ENCODE measurements at places on chromosomes 7 and 10.
A peak's percentile ranks its signal among the peaks of the same experiment; 100 is the strongest.

DNA sequence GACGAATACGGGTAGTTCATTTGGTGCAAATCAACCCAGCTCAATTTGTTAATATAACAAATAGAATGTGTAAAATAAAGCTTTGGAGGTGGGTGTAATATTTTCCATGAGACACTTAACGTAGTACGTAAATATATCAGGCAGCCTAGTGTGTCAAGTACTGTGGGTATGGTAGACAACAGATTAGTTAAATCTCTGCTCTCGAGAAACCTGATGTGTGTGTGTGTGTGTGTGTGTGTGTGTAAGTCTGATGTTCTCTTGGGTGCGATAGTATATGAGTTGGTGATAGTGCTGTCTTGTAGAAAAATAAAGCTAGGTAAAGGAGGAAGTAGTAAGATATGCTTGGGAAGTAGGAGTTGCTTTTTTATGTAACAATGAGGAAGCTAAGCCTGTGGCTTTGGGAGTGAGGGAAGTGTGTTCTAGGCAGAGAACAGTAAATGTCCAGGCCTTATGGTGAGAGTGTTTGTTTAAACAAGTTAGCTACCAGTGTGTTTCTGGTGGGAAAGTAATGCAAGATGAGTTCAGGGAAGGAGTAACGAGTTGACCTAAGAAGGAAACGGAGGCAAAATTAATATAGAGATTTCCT is 26.1 kb downstream of the WAC start:
- no peaks in the 10 kb centered on the region for H3K27me3 ChIP-seq
- peak overlapping the region; percentile 15 for H3K27ac ChIP-seq
- H3K36me3 ChIP-seq, result peaks cover 11% of the 10 kb centered on the region
- no peak overlapping the region for H3K4me3 ChIP-seq
- peaks cover 72% of the 10 kb centered on the region for H3K4me1 ChIP-seq

DNA sequence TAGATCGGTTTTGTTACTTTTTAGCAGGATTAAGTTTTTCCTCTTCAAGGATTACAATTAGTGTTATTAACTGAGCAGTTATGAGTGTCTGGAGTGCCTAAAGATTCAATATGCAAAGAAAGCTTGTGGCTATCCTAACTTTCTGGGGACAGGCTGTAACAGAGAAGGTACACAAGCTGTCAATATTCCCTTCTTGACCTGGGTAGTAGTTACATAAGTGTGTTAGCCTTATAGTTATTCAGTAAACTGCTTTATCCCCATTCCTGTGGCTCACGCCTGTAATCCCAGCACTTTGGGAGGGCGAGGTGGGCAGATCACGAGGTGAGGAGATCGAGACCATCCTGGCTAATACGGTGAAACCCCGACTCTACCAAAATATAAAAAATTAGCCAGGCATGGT is 31.6 kb downstream of the ATAD1 start:
- no peaks in the 10 kb centered on the region for H3K27me3 ChIP-seq
- no peak overlapping the region for H3K27ac ChIP-seq
- H3K4me3 ChIP-seq, result no peak overlapping the region
- no peak for DNase-seq
- no peaks in the 10 kb centered on the region for H3K4me1 ChIP-seq

GRCh38 chr10:129784291-129784690 is 179.8 kb downstream of the EBF3 start:
- H3K4me3 ChIP-seq, result no peak overlapping the region
- no peaks in the 10 kb centered on the region for H3K4me1 ChIP-seq
- no peaks in the 10 kb centered on the region for H3K27me3 ChIP-seq
- H3K27ac ChIP-seq, result no peak overlapping the region
- no peaks in the 10 kb centered on the region for H3K36me3 ChIP-seq

DNA sequence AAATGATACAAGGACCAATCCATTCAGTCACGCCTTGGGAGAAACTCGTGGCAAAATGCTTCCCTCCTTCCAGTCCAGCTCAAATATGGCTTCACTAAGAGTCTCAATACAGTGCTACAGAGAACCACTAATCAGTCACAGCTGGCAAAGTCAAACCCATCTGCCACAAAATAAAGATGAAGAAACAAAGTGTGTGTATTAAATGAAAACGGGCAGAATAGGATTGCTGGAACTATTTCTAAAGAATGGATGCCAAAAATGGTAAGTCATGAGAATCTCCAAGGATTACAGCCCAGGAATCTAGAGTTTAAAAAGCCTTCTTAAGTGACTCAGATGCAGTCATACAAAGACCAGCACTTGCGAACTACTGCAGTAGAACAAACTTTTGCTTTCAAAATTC is 61.9 kb downstream of the CACUL1 start:
- no peak overlapping the region for H3K4me3 ChIP-seq
- H3K4me1 ChIP-seq, result no peaks in the 10 kb centered on the region
- H3K27me3 ChIP-seq, result no peaks in the 10 kb centered on the region
- peaks cover 29% of the 10 kb centered on the region for H3K36me3 ChIP-seq
- DNase-seq, result no peak

GRCh38 chr7:52862321-52862720 is 173.1 kb upstream of the POM121L12 start:
- H3K27me3 ChIP-seq, result no peaks in the 10 kb centered on the region
- no peaks in the 10 kb centered on the region for H3K4me1 ChIP-seq
- H3K36me3 ChIP-seq, result no peaks in the 10 kb centered on the region
- no peak overlapping the region for H3K4me3 ChIP-seq
- H3K27ac ChIP-seq, result peak overlapping the region; percentile 52

DNA sequence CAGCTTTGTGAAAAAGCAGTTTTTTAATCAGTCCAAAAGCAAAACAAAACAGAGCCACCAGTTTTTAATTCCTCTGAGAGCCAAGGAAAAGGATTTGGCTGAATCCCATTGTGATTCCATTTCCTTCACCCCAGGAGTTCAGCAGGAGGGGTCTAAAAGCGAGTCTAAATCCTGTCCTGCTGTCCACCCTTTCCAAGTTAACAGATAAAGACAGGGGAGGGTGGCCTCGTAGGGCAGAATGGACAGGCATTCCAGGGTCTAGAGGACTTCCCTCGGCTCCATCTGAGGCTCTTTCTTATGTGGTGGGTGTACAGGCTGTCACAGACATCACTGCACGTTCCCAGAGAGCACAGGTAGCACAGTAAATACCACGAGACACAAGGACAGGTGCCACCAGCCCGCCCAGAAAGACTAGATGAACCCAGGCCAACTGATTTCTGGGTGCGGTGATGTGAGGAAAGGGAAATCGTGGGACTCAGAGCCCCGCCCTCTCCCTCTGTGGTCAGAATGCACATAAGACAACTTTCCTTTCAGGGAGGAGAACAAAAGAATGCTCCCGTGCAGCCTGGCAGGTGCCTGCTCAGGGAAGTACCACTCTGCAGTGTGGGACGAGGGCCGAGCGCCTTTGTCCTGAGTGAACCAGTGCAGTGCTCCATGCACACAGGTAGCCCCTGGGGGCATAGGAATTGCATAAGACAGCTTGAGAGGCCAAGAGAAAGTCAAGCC is 119.7 kb downstream of the ABLIM1 start:
- H3K27me3 ChIP-seq, result no peaks in the 10 kb centered on the region
- H3K4me3 ChIP-seq, result no peak overlapping the region
- H3K27ac ChIP-seq, result peak overlapping the region; percentile 82
- H3K36me3 ChIP-seq, result peaks cover 48% of the 10 kb centered on the region
- peaks cover 61% of the 10 kb centered on the region for H3K4me1 ChIP-seq

- peak within 1 kb of the TSS; percentile 25 for H3K27ac ChIP-seq
- H3K27me3 ChIP-seq, result no peaks in the 10 kb centered on the region
- H3K4me3 ChIP-seq, result peak within 1 kb of the TSS; percentile 66
- DNase-seq, result peak; percentile 38
- H3K36me3 ChIP-seq, result no peaks in the 10 kb centered on the region
Observed at GRCh38 chr7:111090846-111091245, at the start of gene LRRN3. LRRN3 (plus strand) TSS chr7:111091127; CDS start chr7:111122773, 31,646 bp downstream.

GRCh38 chr7:107364787-107365186 is 105.1 kb upstream of the GPR22 start:
- H3K36me3 ChIP-seq, result peaks cover 36% of the 10 kb centered on the region
- H3K4me3 ChIP-seq, result no peak overlapping the region
- DNase-seq, result no peak
- no peaks in the 10 kb centered on the region for H3K27me3 ChIP-seq
- H3K4me1 ChIP-seq, result no peaks in the 10 kb centered on the region

GRCh38 chr7:112873831-112874553 is 83.8 kb upstream of the TMEM168 start:
- H3K36me3 ChIP-seq, result no peaks in the 10 kb centered on the region
- H3K27ac ChIP-seq, result no peak overlapping the region
- peaks cover 22% of the 10 kb centered on the region for H3K4me1 ChIP-seq
- H3K4me3 ChIP-seq, result no peak overlapping the region
- H3K27me3 ChIP-seq, result no peaks in the 10 kb centered on the region

GRCh38 chr10:20289070-20289828 is 473.0 kb downstream of the PLXDC2 start:
- no peak for DNase-seq
- H3K27me3 ChIP-seq, result no peaks in the 10 kb centered on the region
- H3K36me3 ChIP-seq, result no peaks in the 10 kb centered on the region
- H3K4me1 ChIP-seq, result peaks cover 3% of the 10 kb centered on the region

- no peaks in the 10 kb centered on the region for H3K4me1 ChIP-seq
- no peak for DNase-seq
- no peaks in the 10 kb centered on the region for H3K36me3 ChIP-seq
- no peak overlapping the region for H3K4me3 ChIP-seq
- no peak overlapping the region for H3K27ac ChIP-seq
Observed at GRCh38 chr10:62726142-62726541, 78.4 kb upstream of the ADO start.

DNA sequence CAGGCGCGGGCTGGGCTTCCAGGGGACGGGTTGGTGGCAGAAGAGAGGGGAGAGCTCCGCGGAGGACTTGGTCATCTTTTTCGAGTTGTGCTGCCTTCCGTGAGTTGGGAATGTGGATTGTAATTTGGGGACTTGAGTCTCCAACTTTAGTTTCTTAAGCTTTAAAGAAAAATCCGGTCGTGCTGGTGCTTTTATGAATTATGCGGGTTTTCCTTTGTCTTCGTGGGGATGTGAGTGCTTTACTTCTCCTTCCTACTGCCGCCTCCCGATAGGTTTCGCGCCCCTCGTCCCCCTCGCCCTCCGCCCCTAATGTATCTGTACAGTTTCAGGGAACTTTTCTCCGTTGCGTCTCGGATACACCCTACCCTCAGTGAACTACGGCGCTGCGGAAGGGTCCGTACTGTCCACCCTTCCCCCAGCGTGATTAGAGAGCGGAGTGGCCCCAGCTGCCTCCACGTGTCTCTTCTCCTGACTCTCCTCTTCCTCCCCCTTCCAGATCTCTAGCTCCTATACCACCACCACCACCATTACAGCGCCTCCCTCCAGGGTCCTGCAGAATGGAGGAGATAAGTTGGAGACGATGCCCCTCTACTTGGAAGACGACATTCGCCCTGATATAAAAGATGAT is 649 bp downstream of the SCD start:
- DNase-seq, result no peak
- peaks cover 22% of the 10 kb centered on the region for H3K4me1 ChIP-seq
- peak overlapping the region; percentile 69 for H3K4me3 ChIP-seq
- H3K27me3 ChIP-seq, result peaks cover 72% of the 10 kb centered on the region
- no peak overlapping the region for H3K27ac ChIP-seq

DNA sequence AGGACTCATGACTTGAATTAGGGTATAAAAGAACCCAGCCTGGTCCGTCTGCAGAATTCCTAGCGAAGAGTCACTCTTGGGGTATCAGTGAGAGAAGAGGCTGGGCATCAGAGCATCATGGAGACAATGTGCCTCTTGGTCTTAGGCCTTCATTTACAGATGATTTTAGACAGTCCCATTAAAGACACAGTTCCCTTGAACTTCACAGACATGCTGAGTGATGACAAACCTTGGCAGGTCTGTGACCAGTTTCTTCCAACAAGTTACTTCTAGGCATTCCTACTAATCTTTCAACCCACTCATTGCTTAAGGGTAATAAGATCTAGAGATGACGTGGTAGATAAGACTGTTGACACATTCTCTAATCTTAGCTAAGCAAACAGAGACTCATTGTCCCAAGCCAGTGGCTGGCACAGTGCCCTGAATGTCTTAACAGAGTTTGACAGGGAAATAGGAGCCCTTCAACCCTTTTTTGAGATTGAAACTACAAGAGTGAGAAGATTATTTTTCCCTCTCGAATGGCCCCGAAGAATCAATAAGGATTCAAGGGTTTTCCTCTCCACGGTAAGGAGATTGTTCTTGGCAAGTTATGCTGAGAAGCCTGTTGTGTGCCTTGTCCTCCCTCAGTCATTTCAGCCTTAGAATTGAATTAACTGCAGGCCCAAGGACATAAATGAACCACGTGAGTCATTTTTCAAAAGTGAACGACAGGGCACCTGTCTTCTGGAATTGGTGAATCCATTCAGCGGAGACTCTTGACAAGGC is 281.1 kb downstream of the CCDC3 start:
- H3K4me1 ChIP-seq, result peaks cover 24% of the 10 kb centered on the region
- H3K27ac ChIP-seq, result peak overlapping the region; percentile 34
- no peak overlapping the region for H3K4me3 ChIP-seq
- H3K27me3 ChIP-seq, result no peaks in the 10 kb centered on the region
- DNase-seq, result peak; percentile 79

- H3K27ac ChIP-seq, result peak overlapping the region; percentile 50
- no peak for DNase-seq
- peaks cover 43% of the 10 kb centered on the region for H3K4me1 ChIP-seq
- no peaks in the 10 kb centered on the region for H3K36me3 ChIP-seq
- no peaks in the 10 kb centered on the region for H3K27me3 ChIP-seq
Observed at GRCh38 chr7:37342688-37343471, 105.8 kb downstream of the ELMO1 start.

DNA sequence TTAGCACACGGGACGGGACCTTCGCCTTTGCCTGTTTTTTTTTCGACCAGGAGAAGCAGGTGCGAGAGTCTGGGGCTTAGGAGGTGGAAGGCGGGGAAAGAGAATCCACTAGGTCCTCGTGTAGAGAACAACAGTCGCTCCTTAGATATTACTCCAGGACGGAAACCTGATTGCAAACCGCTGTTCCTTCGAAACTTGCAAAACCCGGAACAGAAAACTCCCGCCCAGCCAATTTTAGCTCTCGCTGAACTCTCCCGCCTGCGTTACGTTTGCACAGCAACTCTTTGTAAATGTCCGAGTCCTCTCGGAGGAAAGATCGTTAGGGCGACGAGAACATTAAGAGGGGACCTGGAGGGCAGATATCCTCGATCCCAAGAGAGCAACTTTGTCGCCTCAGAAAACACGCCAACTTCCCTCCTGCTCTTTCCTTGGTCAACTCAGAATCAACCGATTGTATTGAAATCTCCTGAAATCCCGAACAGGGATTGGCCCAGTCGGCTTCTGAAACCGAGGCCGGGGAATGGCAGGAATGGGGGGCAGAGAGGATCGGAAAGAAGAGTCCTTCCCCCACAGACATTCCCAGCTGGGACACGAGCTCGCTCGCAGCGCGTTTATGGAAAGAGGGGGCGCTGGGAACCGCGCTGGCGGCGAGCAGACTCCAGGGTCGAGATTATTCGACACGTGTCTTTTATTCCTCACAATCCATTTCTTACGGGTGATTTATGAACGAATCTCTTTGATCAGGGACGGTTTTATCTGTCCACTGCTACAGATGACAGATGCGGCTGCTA is 9.9 kb downstream of the TWIST1 start:
- H3K4me1 ChIP-seq, result peaks cover 24% of the 10 kb centered on the region
- peaks cover 100% of the 10 kb centered on the region for H3K27me3 ChIP-seq
- H3K27ac ChIP-seq, result peak overlapping the region; percentile 6
- H3K4me3 ChIP-seq, result peak overlapping the region; percentile 57

DNA sequence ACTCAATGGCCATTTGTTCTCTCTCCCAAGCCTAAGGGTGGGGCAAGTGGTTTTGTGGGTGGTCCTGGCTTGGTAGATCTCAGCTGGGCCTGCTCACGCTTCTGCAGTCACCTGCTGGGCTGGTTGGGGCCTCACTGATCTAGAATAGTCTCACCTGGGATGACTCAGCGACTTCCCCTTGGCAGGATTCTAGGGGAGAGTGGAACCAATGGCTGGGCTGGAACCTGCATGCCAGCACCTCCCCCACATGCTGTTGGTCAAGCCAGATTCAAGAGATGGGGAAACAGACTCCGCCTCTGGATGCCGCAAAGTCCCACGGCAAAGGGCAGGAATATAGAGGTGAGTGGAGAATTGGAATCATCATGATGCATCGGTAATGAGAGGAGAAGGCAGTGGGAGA is 292.9 kb upstream of the NPVF start:
- H3K27ac ChIP-seq, result no peak overlapping the region
- H3K27me3 ChIP-seq, result peaks cover 18% of the 10 kb centered on the region
- H3K36me3 ChIP-seq, result no peaks in the 10 kb centered on the region
- DNase-seq, result no peak
